OCI-M1 (cell line): ENCODE measurements at places on chromosomes 5 and 9.

- DNase-seq = no peak
These were observed 188.6 kb downstream of the ADGRV1 start for GRCh38 chr5:90747175-90747574.

DNA sequence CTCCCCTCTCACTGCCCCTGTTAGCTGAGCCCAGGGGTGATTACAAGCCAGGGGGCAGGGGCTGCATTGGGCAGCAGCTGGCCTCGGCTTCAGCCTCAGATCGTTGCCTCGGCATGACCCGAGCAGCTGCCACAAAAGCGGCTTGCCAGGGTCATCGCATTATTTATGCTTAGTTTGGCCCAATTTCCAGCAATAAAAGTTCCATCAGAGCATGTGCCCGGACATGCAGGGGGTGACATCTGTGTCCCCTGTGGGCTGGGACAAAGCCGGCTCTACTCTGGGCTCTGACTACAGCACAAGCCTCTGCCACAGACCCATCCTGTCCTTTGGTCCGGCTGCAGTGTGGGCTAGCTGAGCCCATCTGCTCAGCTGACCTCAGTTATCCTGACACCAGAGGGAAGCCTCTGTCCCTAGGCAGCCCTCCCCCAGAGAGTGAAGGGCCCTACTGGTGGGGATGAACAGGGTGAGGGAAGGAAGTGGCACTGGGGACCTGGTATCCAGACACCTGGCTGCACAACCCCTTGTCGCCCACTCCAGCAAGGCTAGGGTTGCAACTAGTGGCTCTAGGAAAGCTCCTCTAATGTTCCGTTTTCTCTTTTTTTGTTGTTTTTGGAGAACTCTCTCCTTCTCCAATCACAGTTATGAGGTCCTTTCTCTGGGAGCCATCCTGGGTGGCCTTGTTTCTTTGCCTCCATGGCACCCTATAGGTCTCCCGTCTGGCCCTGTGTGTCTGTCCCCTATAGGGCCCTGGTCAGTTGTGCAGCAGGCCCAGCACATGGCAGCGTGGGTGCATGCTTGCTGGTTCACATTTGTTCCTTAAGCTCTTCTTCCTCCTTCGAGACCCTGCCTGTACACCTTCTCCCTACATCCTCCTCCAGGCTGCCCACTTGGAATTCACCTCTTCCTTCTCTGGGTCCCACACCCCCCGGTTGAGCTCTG, 13.3 kb upstream of the GADD45G start:
- DNase-seq = no peak

- no peak for DNase-seq
These were observed at the start of gene CAMK4 for GRCh38 chr5:111223787-111224560. CAMK4 (plus strand) TSS chr5:111224384; CDS start chr5:111224484, 100 bp downstream.

DNA sequence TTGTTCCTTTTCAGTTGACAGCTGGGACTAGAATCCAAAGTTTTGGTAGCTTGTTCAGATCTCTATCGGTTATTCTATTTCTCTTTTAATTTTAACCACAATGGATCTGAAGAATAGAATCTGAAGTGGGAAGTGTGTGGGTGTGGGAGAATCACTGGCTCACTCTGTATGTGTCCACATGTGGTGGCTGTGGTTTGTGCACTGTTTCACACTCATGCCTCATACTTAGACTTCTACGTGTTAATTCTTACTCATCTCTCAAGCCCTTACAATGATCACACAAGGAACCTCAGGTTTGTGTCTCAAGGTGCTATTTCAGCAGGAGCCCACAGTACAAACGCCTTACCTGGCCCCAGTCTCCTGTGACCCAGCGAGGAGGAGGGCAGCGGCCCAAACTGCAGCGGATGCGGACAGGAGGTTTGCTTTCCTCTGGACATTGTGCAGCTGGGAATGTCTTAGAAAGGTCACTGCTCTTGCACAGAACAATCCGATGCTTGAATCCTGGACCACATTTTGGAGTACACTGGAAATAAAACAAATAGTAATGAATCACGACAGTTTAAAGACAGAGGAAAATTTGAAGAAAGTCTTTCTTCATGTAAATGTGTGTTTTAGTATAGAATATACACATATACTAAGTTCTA, 309.1 kb downstream of the ADAMTS6 start:
- no peak for DNase-seq

- DNase-seq = no peak
These were observed 432 bp downstream of the HSPA9 start for GRCh38 chr5:138574744-138575193.

- no peak for DNase-seq
These were observed 50.3 kb downstream of the NSUN2 start for GRCh38 chr5:6582507-6583048.

- DNase-seq = no peak
These were observed 13.5 kb downstream of the CFAP77 start for GRCh38 chr9:132423503-132423902.

DNA sequence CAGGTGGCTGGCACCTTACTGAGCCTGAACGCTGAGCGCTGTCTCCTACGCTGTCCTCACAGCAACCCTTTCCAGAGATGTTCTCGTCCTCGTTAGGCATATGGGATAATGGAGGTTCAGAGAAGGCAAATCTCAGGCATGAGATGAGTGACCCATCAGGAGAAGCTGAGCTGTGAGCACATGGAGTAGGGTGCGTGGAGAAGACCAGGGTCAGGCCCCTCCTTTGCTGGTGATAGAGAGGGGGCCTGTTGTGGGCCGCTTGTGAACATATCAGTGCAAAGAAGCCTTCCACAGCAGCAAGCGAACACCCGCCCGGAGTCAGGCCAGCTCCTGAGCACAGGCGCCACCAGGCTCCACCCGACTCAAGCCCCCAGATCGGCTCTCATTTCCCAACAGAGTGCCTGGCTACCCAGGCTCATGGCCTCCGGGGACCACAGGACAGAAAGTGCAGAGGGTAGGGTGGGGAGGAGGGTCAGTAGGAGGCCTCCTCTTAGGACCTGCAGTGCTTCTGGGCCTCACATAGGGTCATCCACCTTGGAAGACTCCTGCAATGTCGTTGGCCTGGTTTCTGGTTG, 15.0 kb upstream of the TIFAB start:
- DNase-seq = no peak

- DNase-seq = no peak
These were observed 10.5 kb downstream of the SLC2A8 start for GRCh38 chr9:127407492-127407843.

DNA sequence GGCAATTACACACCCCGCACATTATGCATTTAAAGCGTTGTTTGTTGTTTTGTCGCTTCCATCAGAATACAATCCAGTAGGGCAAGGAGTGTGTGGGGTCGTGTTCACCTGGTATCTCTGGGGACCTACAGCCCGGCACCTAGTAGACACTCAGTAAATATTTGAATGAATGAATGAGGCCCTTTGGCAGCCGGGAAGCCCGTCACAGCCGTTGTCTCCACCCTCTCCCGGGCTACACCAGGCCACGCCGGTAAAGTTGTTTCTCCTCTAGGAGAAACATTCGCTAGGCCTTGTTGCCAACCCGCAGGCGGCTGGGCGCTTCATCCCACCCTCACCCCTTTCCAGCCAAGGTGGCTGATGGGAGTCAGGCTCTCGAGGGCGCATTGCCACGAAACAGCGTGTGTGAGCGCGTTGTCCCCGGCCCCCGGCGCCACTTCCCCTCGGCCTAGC, 876 bp upstream of the JAK2 start:
- DNase-seq = peak; percentile 100

GRCh38 chr5:157253547-157253946, 12.4 kb upstream of the CYFIP2 start:
- DNase-seq = peak; percentile 63

DNA sequence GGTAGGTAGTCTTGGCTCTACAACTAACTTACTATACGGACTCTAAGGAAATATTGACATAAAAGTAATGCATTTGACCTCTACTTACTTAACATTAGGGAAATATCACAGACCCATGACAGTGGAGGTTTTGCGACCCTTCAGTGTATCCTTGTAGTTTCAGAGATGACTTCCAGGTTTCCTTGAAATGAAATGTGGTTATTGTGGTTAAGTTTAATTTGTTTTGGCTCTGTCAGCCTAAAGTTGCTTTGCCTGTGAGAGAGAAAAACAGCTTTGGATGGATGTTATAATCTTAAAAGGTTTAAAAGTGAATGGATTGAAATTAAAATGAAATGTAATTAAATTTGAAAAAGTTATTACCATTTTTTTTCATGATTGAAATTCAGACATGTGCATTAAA, 42.9 kb downstream of the LRRTM2 start:
- DNase-seq = peak; percentile 52

DNA sequence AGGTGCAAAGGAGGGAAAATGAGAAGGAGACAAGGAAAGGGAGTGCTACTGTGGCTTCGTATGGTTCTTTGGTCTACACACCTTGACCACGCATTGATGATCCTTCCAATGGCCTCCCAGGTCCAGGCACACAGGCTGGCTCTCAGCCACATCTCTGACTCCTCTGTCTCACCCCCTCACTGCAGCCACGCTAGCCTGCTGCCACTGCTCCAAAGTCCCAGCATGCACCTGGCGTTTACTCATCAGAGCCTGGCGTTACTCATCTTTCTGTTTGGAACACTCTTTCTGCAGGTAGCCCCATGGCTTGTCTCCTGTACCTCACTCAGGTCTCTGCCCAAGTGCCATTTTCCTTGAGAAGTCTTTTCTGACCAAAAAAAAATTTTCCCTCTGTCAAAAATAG, 195.5 kb downstream of the SNCAIP start:
- DNase-seq = no peak

GRCh38 chr5:153543288-153543687, 52.8 kb downstream of the GRIA1 start:
- DNase-seq = no peak

DNA sequence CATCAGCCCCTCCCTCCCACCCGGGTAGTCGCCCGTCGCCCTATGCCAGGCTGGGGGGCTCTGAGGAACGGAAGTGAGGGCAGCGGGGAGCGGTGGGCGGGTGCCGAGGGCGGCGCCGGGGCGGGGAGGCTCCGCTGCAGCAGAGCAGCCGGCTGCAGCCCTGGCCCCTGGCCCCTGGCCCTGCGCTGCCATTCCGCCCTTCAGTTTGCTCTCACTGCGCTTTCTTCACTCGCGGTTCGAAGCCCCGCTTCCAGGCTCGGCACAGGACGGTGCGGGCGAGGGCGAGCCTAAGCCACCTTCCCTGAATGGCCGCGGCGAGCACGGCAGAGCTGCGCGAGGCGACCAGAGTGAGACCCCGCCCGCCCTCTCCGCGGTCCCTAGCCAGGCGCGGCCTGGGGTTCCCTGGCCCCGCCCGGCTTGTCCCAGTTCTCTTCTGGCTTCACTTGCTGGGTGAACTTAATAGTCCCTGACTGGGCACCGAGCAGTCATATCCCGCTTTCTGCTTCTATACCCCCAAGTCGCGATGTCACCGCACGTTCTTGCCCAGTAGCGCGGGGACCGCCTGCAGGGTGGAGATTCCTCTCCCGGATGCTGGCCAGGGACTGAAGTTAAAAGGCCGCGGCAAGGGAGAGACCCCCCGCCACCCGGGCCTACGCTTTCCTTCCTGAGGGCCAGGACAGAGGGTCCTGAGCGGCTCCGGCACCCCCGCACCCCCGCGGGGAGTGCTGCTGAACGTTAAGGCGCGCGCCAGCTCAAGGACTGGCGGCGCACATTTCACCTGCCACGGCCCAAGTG, 623 bp upstream of the TRIM36 start:
- peak; percentile 13 for DNase-seq

GRCh38 chr5:143865426-143866025, 53.6 kb downstream of the HMHB1 start:
- no peak for DNase-seq

DNA sequence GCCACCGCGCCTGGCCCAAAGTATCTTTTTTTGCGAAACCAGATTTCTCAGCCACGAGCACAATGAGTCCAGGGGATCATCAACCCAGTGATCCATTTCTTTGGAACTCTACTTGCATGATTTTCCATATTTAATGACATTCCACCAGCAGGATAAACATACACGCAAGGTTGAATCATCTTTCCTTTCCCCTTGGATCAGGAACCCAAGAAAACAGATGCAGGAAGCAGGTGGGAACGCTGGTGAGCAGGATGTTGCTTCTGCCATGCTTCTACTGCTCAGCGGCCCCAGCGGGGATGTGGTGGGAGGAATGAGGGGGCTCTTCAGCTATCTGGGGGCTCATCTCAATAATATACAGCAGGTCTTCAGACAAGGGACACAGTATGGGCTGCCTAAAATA, 118.2 kb downstream of the SEC61B start:
- no peak for DNase-seq

DNA sequence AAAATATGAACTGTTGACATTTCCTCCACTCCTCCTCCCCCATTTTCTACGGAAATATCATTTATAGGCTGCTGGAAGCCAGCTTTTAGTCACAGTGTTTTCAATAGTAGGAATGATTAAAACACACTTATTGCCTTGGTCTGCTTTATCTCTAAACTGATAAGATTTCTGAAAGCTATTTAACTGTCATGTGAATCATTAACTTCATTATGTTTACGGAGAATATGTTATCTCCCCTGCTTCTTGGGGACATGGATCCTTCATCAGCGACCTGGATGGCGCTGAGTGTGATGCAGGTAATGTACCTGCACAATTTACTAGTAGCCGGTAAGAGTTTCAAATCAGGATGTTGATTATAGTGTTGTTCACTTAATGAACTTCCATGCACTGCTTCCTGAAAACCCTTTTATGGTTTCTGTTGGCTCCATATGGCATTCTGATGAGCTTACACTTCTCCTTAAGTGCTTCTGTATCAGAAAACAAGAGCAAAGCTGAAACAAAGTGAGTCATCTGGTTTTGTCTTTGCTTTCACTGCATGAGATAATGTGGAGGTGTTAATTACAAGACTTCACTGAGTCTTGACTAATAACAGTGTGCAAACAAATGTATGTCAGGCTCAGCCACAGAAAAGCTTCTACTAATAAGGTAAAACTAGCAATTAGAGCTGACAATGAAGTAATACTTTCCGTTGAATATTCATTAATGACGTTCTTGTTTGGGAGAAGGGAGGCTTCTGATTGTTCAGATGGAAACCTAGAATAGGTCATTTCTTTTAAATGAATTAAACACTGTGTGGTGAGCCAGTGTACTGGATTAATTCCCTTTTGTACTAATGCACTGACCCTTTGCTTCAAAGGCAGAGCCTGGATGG, 162.4 kb upstream of the ZNF608 start:
- DNase-seq = no peak

DNA sequence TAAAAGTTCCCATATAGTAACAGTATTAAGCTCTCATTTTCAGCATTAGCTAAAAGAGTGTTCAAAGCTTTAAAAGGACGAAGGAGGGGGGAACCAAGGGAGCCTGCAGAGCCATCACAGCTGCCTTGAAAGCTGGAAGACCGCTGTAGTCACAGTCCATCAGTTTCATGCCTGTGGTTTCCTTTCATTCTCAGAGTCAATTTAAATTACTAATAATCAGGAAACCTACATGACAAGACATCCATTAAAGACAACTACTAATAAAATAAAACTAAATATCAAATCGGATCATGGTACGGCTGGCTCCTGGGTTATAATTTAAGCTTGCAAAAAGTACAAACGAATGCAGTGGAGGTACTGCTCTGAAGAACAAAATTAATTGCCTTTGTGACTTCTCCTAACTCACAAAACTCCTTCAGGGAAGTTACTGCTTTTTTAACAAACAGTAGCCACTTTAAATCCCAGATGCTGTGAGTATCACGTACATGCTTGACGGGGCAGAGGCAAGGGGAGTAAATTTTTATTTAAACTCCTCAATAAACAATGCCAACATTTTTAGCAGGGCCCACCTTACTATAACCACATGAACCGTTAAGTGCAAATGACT, 213.5 kb downstream of the DENND1A start:
- no peak for DNase-seq
